ENCODE measurements at places on chromosomes 13 and 19.

GRCh38 chr19:3375221-3376090 is 9.1 kb downstream of the NFIC start:
- no peak for DNase-seq

DNA sequence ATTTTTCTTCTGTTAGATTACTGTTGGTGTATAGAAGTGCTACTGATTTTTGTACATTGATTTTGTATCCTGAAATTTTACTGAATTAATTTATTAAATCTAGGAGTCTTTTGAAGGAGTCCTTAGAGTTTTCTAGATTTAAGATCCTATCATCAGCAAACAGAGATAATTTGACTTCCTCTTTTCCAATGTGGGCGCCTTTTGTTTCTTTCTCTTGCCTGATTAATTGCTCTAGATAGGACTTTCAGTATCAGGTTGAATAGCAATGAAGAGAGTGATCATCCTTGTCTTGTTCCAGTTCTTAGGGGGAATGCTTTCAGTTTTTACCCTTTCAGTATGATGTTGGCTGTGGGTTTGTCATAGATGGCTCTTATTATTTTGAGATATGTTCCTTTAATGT is 5.6 kb upstream of the CD33 start:
- no peak for DNase-seq

GRCh38 chr13:65940720-65941119 is 1289.4 kb downstream of the PCDH9 start:
- DNase-seq = no peak

GRCh38 chr13:106484084-106484483 is 51.4 kb downstream of the EFNB2 start:
- no peak for DNase-seq

DNA sequence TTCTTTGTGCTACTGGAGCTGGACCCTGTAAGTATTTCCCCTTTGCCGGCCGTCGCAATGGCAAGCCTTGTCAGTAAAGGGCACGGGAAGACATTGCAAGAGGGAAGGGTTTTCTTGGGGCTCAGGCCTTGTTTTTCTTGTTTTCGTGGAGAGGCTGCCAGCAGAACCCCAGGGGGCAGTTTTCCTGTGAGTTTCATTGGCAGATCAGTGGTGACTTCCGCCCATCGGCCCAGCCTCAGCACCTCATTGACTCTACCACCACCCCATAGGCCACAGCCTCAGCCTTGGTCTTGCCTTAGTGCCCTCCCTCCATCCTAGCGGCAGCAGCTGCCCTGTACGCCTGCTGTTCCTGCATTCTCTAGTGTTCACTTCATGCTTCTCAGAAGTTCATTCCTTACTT is 61.5 kb downstream of the GJA3 start:
- DNase-seq = no peak

DNA sequence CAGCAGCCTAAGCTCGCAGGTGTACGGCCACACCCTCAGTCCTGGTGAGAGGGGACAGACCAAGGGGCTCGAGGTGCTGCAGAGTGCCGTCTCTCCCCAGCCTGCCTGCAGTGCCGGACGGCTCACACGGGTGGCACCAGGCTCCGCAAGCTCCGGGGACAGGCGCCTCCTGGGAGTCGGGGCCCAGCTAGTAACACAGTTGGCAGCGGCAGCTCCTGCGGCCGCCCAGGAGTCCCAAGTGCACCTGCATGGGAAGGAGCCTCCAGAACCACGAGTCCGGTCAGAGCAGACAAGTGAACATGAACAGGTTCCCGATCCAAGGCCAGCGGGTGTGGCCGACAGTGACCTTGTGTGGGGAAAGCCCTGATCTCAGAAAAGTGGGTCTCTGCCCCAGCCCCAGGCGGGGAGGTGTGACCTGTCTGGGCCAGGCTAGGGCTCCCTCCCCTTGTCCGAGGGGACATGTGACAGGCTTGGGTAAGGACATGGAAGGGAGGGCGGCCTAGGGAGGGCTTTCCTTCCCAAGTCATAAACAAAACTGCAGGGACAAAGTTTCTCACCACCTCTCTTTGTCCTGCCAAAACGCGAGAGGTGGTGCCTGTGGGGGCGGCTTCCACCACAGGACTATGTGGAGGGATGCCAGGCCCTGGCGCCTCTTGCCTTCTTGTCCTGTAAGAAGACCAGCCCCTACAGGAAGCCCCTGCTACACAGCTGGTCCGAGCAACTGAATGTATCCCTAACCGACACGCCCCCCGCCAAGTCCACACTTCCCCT is 46.5 kb downstream of the MLLT1 start:
- no peak for DNase-seq

GRCh38 chr19:47781590-47782262 is 3.2 kb downstream of the SELENOW start:
- DNase-seq = no peak

DNA sequence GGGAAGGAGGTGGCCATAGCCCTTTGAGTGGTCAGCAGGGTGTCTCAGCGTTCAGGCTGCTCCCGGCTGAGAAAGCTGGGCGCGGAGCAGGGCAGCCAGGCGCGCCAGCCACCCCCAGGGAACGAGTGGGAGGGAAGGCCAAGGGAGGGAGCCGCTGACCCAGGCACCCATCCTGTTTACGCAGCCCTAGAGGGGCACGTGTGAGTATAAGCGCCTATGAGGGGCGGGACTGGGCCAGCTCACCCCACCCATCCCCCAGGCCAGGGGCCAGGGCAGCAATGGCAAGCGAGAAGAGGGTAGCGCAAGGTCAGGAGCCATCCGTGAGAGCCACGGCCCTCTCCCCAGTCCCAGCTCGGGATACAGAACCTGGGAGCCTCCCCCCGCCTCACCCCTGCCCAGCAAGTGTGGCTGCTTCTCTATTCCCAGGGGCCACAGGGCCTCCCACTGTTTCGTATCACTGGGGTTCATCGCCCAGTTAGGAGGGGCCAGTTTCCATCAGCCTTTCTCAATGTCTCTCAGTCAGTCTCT is 897 bp upstream of the DMKN start:
- DNase-seq = no peak

DNA sequence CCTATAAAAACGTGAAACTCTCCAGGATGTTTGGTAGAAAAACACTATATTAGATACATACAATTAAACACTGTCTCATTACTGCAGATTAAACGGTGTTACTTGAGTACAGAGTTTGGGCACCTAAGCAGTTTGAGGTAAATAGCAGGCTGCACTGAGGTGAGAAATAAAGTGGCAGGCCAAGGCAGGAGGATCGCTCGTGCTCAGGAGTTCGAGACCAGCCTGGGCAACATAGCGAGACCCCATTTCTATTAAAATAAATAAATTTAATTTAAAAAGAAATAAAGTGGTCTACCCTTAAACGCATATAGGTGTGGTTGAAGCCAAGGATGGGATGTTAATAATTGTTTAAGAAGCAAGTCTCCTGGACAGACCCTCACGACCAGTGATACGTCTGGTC is 1.2 kb downstream of the PSPC1 start:
- DNase-seq = no peak

DNA sequence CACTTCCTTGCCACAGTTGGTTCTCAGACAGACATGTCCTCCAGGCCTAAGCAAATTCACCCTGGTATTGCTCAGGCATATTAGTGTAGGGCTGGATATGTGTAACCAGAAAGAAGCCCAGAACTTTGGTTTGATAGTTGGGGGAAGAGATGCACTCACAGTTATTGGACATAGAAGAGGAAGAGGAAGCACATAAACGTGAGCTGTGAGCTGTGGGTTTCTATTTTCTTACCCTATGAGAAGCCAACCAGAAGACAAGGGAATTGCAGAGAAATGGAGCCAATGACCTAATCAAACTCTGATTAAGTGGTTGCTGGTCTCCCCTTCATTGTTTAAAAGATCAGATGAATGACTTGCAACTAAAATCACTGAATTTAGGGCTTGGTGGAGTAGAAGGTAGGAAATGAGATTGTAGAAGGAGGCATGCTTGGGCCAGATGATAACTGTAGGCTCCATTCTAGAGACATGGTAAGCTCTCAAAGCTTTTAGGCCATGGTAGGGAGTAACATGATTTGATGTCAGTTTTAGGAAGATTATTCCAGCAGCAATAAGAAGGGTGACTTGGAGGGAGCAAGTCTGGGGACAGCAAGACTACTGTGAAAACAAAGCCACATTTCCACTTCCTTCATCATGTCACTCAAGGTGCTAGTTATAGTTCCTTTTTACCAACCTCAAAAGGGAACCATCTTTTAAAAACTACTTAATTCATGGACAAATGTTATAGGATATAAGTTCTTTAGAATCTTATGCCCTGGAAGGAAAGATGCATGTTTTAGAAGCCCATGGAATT is 24.1 kb upstream of the WDFY2 start:
- DNase-seq = no peak

- no peak for DNase-seq
These were observed 165.6 kb downstream of the MZT1 start for GRCh38 chr13:72561791-72562190.

DNA sequence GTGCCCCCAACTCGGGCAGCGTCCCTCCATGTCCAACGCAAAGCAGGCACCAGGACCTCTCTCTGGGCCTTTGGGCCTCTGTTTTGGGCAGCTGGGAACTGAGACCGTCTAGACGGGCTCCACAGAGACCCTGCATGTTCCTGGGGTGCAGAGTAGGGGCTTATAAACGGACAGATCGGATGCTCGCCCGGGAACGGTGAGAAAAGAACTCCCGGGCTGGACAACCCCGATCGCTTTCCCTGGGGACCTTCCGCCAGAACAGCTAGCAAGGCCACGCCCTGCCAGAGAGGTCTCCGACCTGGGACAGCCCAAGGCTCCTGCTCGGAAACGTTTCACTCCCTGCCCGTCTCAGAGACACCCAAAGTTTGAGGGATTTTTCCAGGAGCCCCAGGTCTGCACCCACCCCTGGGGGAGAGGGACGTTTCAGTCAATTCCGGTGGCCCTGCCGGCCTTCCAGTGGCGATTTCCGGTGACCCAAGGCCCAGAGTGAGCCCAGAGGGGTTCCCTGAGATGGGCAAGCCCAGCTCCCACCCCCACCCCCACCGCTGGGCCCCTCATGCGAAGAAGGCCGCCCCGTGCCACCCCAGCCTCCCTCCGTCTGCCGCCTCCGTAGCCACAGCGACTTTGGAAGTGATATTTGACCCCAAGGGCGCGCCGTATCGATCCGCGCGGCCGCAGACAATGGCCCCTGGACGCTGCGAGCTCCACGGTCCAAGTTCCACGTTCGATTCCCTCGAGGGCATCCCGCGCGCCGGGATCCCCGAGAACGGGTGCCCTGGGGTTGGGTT is 1.7 kb downstream of the NR2F6 start:
- DNase-seq = no peak

DNA sequence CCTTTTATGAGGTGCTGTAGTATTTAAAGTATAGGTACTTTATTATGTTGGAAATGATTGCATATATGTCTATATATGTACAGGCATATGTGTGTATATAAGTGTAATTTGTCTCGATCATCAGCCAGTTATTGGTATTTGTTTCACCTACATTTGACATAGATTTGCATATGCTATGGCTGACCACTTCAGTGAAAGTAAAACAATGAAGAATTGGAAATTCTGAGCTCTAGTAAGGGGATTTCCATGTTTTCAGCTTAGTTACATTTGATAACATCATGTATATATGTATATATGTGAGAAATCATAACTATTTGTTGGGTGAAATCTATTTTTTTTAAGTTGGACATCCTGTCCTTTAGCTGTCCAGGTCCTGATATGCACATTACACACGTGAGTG is 1303.9 kb downstream of the EFNB2 start:
- DNase-seq = no peak

DNA sequence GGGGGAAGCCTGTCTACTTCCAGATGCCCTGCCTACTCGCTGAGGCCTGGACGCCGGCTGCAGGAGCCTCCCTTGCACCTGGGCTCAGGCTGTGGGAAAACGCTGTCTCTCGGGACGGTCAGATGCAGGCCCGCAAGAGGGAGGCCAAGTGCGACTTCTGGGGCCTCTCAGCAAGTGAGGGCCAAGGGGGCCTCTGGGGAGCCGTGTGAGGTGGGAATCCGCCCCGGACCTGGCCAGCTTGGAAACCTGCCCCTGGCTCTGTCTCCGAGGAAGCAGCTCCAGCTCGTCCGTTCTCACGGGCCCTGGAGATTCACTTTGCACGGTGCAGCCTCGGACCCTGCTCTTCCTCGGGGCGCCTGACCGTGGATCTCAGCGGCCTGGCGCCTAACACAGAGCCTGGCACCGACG is 11.4 kb upstream of the CRTC1 start:
- DNase-seq = no peak

- no peak for DNase-seq
These were observed 188.0 kb downstream of the TDRD3 start for GRCh38 chr13:60584976-60585375.

- no peak for DNase-seq
These were observed 1.7 kb downstream of the SMIM24 start for GRCh38 chr19:3478409-3479176.

- peak; percentile 17 for DNase-seq
These were observed 91.8 kb downstream of the UBL3 start for GRCh38 chr13:29758531-29759114.

GRCh38 chr19:1774989-1775772 is 21.9 kb downstream of the ONECUT3 start:
- DNase-seq = no peak

DNA sequence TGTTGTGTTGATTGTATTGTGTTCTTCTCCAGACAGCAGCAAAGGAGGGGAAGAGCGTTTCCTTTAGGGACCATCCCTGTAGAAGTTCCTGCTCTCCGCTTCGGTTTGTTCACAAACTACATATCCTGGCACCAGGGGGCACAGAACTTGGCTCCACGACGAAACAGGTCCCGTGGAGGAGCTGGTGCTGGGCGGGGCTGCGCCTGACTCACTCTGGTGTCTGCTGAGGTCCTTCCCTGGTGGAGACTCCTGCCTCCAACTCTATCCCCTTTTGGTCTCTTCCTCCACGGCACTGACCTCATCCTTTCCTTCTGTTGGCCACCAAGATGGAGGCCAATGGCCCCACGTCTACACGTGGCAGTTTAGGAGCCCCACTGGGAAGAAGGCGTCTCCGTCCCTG is 14.7 kb downstream of the TMPRSS9 start:
- DNase-seq = no peak

GRCh38 chr19:6362351-6362801 is 1.0 kb downstream of the CLPP start:
- DNase-seq = no peak

DNA sequence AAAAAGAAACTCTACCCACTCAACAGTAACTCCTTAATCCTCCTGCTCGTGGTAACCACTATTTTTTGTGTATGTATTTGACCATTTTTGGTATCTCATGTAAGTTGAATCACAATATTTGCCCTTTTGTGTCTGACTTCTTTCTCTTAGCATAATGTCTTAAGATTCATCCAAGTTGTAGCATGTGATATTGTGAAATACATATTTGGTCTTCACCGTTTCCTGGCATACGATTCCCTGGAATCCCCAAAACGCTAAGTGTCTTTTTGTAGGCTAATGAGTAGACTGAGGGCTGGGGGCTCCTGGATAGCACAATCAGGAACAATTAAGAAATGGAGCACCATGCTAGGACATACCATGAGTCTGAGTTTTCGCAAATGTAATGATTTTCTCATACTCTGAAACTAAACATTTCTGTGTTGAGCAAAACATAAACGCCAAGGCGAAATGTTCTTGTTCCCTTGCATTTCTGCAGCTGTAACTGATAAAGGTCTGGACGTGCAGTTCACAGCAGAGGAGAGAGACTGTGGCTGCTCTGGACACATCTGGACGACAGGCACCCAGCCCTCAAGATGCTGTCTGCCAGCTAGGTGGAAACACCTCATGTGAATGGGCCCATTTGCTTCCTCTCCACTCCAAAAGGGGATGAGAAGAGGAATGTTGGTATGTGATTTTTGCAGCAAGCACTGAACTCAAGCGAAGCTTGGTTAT is 38.4 kb downstream of the BRD4 start:
- DNase-seq = no peak

- no peak for DNase-seq
These were observed 324.1 kb upstream of the PCDH9 start for GRCh38 chr13:67554286-67554685.

Measured in activated gamma-delta T cell treated with anti-CD3 and anti-CD28 coated beads, Interleukin-2, amount 50 U/mL, for 16 hours (primary cell).